Caudate nucleus (tissue), 63 donors: ENCODE measurements at places on chromosomes 5 and 9.

DNA sequence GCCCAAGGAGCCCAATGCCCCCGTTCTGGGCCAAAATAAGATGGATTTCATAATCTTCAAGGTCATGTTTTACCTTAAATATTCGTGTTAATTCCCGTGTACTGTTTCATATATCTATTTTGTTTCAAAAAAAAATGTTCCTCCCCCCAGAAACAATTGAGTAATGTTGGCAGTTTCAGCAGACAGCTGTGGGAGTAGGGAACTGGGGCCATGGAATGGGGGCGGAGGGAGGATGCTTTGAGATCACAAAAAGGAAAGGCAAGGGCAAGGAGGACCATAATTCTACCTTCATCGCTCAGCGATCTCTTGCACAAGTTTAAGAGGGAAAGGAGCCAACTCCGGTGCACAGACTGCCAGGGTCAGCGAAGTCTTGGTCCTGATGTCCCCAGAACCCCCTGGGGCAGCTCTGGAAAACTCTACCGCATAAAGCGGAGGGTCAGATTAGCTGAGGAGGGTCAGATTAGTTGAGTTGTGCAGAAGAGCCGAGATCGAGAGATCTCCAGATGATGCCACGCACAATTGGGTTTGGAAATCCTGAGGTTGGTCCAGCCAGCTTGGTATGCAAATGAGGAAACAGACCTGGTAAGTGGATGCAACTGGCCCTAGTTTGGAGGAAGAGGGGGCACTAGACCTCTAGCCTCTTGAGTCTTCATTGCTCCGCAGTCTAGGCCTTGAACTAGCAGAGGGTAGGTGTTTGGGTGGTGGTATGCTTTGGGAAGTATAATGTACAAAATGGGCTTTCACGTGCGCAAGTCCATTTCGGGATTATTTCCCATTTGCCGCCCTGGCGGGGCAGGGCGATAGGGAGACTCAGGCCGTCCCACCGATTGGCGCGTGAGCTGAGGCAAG is 24.0 kb downstream of the CDKN2A start:
- DNase-seq, result no peak

DNA sequence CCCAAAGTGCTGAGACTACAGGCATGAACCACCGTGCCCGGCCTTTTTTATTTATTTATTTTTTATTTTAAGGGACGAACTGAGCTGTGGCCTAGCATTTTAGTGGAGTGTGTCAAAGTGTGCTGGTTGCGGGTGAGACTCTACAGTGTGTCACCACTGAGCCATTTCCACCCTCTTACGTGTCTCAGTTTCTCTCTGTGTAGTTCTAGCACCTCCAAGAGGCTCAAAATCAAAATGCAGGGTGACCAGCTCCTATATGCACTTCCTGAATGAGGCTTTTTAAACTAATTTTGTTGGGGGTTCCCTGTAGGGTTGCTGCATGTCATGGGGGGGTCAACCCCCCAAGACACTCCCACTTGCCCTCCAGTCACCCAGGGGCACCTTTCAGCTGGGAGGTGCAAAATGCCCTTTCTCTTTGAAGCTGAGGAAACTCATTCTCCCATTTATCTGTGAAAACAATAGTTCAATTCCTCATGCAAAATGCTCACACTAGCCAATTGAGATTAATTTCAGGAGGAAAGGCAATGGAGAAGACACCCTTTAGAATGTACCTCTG is 69.3 kb downstream of the COL15A1 start:
- DNase-seq, result no peak

DNA sequence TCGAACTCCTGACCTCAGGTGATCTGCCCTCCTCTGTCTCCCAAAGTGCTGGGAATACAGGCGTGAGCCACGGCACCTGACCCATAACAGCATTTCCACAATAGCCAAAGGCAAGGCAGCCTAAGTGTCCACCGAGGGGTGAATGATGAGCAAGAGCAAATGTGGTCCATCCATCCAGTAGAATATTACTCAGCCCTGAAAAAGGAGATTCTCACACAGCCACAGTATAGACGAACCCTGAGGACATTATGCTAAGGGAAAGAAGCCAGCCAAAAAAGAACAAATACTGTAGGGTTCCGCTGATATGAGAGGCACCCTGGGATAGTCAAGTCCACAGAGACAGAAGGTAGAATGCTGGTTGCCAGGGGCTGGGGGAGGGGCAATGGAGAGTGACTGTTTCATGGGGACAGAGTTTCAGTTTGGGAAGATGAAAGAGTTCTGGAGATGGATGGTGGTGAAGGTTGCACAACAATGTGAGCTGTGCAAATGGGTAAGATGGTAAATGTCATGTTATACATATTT is 7.0 kb downstream of the LAMC3 start:
- no peak for DNase-seq

DNA sequence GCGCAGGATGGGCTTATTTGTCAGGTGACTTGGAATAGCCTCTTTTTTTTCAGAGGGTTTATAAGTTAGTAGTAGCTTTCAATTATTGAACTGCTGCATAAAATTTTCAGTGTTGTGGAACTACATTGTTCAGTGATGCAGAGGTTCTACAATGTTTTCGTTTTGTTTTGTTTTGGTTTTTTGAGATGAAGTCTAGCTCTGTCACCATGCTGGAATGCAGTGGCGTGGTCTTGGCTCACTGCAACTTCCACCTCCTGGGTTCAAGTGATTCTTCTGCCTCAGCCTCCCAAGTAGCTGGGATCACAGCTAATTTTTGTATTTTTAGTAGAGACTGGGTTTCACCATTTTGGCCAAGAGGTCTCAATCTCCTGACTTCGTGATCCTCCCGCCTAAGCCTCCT is 22.0 kb downstream of the NUP188 start:
- no peak for DNase-seq

- DNase-seq, result no peak
These were observed 164.3 kb downstream of the DOCK2 start for GRCh38 chr5:169801324-169801777.
